ENCODE measurements at places on chromosomes 5 and 9.

- no peak for DNase-seq
Measured at GRCh38 chr9:33277484-33277883, 12.6 kb downstream of the CHMP5 start.

- DNase-seq = no peak
Measured at GRCh38 chr5:170206958-170207357, 25.8 kb upstream of the C5orf58 start.

DNA sequence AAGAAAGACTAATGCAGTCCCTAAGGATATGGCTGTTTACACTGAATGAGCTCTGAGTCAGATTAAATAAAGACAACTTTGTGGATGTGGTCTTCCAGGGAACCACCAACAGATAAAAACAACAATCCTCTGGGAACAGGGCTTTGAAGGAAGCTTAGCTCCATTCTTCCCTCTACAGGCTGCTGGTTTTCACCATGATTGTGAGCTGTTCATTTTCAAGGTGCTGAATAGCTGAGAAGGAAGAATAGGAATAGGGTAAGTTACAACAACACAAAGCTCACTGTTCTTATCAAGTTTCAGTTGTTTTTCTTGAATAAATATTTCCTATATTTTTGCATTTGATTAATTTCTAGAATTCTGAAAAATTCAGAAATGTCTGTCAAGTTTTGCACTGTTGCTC lies 25.9 kb upstream of the PTAR1 start:
- no peak for DNase-seq

- no peak for DNase-seq
Measured at GRCh38 chr5:56158331-56158960, 74.7 kb downstream of the ANKRD55 start.

- no peak for DNase-seq
Measured at GRCh38 chr9:137172901-137173795, 1.3 kb upstream of the TMEM210 start.

DNA sequence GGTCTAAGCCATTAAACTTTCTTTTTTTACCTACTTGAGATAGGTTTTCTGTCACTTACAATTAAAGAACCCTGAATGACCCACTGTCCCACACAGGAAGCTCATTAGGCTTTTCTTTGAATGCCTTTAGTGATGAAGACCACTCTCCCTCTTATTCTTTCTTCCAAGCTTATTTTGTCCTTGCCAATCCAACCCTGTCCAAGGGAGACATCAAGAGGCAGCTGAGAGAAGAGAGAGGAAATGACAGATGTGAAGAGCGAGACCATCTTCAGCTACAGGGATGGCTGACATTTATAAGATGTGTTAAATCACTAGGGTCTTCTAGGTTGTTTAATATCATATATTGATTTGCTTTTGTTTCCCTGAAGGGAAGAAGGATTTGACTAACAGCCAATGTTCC lies 133.5 kb downstream of the FAM114A2 start:
- DNase-seq = no peak

- no peak for DNase-seq
Measured at GRCh38 chr5:159393854-159394274, 63.6 kb upstream of the IL12B start.

GRCh38 chr9:98502311-98502975 lies 206.3 kb downstream of the GABBR2 start:
- DNase-seq = no peak

DNA sequence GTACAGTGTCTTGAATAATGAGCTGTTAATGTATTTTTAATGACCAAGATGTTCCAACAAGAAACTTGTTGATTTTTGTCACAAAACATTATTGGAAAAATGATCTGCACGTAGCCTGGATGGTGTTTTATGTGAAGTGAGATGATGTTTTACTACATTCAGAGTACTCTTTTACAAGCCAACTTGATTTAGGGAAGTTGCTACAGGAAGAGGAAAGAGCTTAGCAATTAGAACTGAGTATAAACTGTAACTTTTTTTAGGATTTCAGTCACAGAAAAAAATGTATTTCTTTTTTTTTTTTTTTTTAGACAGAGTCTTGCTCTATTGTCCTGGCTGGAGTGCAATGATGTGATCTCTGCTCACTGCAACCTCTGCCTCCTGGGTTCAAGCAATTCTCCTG lies 113.6 kb upstream of the ADRA1B start:
- no peak for DNase-seq

GRCh38 chr9:116149844-116150243 lies 3.7 kb upstream of the PAPPA start:
- DNase-seq = no peak

- DNase-seq = no peak
Measured at GRCh38 chr9:71121275-71122021, at the start of gene TRPM3. TSS of gene TRPM3 (minus strand) at chr9:71121621. CDS start at chr9:71121354, 267 bp downstream.

GRCh38 chr5:145943674-145944121 lies 7.3 kb downstream of the SH3RF2 start:
- DNase-seq = no peak

DNA sequence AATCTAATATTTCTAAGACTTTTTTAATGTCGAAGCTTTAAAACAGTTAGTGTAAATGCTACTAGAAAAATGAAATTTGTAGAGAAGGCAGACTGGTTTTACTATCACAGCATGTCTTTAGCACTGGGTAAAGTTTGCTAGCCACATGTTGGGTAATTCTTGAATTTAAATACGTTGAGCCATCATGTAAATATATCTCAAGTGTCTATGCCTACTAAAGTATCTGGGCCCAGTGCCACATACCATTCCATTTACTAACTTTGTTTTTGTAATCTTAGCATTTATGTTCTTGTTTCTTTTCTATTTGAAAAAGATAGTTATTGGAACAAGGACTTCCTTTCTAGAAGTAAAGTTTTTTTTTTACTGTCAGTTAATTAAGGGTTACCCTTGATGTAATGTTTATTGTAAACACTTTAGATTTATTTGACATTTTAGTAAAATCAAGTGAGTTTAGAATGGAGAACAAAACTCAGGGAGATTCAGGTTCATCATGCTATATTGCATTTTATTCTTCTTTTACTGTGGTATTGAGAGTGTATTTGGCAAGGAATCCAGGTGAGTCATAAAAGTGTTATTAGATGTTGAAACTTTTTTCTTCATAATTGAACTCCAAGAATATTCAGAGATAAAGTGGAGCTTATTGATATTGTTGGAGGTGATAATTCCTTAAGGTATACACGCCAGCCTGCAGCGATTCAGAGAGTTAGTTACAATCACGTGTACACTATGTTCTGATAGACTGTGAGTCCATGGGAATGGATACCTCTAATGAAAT lies 182.4 kb downstream of the CCDC171 start:
- DNase-seq = no peak

- peak; percentile 90 for DNase-seq
Measured at GRCh38 chr5:111278858-111279504, 54.8 kb downstream of the CAMK4 start.

DNA sequence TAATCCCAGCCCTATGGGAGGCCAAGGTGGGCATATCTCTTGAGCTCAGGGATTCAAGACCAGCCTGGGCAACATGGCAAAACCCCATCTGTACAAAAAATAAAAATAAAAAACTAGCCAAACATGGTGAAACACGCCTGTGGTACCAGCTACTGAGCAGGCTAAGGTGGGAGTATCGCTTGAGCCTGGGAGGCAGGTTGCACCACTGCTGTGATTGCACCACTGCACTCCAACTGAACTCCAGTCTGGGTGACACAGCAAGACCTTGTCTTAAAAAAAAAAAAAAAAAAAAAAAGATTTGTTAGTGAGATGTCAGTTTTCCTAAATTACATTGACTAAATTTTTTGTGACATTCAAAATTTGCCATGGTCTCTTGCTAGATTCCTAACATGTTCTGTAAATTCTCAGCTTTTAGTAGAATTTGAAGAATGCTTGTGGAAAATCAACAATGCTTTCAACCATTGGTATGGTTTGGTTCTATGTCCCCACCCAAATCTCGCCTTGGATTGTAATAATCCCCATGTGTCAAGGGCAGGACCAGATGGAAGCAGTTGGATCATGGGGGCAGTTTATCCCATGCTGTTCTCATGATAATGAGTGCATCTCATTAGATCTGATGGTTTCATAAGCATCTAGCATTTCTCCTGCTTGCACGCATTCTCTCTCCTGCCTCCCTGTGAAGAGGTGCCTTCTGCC lies 236.1 kb downstream of the ARRDC3 start:
- no peak for DNase-seq

DNA sequence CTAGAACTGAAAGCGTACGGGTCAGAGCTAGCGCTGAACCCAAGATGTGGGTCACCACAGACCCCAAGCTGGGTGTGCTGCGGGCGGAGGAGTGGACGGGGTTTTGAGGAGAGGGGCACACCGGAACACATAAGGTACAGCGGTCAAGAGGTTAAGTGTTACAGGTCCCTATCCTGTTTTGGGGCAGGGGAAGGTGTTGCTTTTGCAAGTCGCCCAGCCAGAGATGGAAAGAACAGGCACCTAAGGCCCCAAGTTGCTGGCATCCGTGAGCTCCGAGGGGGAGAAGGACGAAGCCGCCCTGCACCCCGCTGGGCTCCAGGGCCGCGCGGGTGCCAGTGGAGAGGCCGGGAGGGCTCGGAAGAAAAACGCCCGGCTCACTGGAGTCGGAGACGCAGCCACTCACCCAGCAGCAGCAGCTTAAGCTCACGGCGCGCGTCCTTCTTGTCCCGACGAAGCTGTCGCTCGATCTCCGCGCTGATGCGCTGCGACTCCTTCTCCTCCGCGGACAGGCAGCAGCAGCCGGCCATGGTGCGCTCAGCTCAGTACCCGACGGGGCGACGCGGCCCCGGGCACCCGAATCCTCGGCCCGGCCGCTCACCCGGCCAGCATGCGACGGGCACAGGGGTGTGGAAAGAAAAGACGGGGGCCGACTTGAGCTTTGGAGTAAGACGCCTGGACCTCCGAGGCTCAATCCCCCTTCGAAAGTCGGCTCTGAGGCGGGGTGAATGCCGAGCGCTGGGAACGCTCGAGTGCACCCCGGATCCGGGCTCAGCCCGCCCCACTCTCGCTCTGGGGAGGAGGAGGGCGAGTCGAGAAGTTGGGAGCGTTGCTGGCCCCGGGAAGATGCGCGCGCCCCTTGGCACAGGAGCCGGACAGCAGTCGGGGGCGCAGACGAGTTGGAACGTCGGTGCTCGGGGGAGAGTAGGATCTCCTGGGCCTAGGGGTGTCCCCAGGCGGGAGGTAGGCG lies 572 bp downstream of the GNA14 start:
- no peak for DNase-seq

DNA sequence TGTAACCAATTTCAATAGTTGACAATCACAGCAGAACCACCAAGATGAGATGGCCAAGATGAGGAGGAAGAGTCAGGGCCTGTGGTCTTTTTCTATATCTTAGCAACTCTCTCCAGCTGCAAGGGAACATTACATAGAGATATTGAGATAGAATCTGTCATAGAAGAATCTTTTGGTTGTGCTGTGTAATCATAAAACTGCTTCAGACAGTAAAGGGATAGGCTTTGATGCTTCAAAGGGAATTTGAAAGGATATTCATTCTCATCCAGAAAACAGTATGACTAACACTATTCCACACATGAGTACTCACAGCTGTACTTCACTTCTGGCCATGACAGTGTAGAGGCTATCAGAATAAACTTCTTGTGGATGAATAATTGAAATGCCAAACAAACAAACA lies 145.9 kb downstream of the YIPF5 start:
- DNase-seq = no peak

- no peak for DNase-seq
Measured at GRCh38 chr9:123550012-123550411, 194.0 kb downstream of the CRB2 start.

GRCh38 chr9:136050701-136051452 lies 44.2 kb downstream of the NACC2 start:
- no peak for DNase-seq

DNA sequence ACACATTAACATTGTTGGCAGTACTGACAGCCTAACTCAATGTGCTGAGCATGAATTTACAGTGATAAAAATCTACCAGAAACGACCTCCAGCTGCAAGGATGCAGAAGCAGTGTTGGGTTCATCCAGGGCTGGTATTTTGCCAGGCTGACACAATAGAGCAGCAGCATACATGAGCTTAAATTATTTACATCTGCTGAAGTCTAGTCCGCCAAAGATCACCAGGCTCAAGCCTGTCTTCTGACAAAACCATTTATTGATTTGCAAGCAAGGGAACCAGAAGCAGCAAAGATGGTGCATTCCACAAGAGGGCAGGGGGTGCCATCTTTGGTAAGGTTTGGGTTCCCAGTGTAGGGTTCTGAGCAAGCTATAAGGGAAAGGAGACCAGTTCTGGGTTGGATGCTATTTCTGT lies 8.7 kb upstream of the C5orf34 start:
- DNase-seq = no peak

- no peak for DNase-seq
Measured at GRCh38 chr5:141272906-141273305, 27.7 kb downstream of the PCDHB15 start.

DNA sequence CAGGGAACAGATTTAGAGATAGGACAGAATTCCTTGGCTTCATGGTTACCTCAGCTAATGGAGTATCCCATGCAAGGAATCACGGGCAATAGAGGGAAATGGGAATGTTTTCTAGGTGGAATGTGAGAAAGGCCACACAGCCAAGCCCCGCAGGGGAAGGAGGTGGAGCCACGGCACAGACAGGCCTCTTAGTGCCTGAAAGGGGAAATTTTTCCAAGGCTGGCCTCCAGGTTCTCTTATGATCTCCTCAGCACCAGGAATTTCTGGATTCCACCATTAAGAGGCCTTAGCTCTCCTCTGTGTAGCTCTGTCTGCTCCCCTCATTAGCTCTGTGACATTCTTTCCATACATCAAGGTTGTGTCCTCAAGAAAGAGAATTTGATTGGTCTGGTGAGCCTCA lies 124.7 kb downstream of the GALNT10 start:
- no peak for DNase-seq

- no peak for DNase-seq
Measured at GRCh38 chr9:100555471-100555870, 22.4 kb upstream of the CAVIN4 start.

DNA sequence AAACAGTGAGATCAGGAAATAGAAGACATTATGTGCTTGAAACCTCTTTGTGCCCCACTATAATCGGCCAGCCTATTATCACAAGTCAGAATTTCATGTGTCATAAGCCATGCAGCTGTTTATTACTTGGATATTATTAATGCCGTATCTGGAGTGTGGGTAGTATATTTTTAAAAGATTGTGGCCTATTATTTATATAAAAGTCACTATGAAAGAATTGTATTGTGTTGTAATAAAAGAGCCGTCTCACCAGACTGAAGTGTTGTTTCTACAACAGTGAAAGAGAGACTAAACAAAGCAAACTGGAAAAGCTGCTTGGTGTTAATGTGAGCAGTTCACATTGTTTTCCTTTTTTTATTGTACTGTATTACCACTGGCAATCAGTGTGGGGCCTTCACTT lies 449.1 kb downstream of the PSAT1 start:
- DNase-seq = no peak

DNA sequence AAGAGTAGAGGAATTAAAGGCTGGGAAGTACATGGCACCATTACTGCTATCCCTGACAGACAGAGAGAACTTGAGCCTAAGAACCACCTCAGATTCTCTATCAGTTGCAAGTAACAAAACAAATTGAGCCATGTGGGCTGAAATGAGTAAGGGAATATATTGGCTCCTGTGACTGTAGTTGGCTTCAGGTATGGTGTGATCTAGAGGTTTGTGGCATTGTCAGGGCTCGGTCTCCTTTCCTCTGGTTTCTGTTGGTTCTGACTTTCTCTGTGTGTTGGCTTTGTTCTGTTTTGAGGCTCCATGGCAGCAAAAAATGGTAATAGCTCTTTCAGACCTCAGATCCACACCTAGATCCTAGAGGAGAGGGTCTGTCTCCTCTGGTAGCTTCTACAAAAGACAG lies 5.7 kb downstream of the GALNT10 start:
- no peak for DNase-seq
